ENCODE measurements at places on chromosomes 1 and 21.
A peak's percentile ranks its signal among the peaks of the same experiment; 100 is the strongest.

DNA sequence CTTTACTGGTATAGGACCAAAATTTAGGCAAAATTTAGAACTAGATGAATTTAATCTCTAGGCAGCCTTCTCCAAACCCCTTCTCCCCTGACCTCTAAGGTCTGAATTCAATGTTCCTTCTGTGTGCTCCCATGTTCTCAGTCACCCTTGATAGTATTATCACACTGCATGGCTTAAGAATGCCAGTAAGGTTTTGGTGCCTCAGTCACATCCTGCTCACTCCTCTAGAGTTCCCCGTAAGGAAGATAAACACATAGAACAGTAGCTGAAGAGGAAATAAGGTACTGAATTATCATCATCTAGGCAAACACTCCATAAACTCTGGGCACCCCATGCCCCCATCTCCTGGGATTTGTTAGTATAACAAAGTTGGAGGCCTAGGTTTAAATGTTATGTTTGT lies 18.2 kb downstream of the PRRX1 start:
- DNase-seq: peak; percentile 53

GRCh38 chr1:189500778-189501177 lies 976.9 kb downstream of the BRINP3 start:
- DNase-seq: no peak

- DNase-seq: no peak
Observed at GRCh38 chr1:161885759-161886158, 119.6 kb downstream of the ATF6 start.

DNA sequence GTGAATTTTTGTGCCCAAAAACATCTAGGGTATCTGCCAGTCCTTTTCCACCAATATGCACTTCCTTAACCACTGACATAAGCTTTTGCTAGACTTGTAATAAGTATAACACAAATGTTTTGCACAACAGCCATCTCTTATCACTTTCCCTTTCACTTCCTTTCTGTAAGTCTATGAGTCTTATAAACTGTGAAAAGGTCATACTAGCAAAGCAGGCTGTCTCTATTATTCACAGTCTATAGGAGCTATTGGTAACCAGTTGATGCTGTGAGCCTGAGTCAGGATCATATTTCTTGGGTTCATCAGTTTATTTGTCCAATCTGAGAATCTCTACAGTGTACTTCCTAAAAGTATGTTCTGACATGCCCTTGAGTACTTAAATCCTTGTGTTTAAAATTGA lies 172.6 kb downstream of the CHRM3 start:
- no peak for DNase-seq

DNA sequence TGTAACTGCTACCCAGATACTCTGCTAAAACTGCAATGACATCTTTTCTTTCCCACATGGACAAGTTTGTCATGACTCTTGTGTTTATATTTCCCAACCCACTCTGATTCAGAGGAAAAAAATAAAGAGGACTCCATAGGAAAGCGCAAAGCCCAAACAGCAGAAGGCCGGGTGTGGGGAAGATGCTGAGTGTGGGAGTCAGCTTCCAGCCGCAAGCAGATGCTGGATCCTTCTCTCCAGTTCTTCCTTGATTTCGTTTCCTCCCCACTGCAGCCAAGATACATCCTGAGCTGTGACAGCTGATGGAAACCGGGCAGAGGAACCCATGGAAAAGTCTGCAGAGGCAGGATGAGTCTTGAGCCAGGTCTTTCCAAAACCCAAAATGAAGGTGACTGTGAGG lies 498.2 kb downstream of the PLPP3 start:
- DNase-seq: peak; percentile 79

DNA sequence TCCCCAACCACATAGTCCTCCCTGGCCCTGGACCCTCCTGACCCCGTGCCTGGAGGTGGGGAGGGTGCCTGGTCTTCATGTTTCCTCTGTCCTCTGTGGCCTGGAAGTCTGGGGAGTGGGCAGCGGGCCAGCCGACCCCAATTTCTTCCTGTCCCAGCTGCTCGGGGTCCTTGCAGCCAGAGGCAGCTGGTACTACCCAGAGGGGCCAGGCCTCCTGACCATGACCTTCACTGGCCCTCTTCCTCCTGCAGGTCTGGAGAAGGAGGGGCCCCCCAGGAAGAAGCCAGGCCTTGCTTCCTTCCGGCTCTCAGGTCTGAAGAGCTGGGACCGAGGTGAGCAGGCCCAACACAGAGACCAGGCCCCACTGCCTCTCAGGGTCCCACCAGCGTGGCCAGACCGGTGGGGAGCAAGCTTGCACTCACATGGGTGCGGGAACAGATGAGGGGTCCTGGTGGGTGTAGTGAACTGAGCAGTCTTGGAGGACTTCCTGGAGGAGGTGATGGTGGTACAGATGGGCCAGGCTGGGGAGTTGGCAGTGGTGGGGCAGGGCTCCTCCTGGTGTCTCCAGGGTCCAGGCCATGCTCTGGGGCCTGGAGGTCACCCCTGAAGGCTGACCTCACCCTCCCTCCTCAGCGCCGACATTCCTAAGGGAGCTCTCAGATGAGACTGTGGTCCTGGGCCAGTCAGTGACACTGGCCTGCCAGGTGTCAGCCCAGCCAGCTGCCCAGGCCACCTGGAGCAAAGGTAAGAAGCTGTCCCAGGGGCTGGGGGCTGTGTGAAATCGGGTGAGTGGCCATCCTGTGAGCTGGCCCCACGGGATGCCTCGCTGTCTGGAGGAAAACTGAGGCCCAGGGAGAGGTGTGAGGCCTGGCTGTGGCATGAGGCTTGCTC lies 32.7 kb downstream of the TRIM11 start:
- no peak for DNase-seq

- no peak for DNase-seq
Observed at GRCh38 chr1:100325415-100326324, 26.6 kb upstream of the CDC14A start.

DNA sequence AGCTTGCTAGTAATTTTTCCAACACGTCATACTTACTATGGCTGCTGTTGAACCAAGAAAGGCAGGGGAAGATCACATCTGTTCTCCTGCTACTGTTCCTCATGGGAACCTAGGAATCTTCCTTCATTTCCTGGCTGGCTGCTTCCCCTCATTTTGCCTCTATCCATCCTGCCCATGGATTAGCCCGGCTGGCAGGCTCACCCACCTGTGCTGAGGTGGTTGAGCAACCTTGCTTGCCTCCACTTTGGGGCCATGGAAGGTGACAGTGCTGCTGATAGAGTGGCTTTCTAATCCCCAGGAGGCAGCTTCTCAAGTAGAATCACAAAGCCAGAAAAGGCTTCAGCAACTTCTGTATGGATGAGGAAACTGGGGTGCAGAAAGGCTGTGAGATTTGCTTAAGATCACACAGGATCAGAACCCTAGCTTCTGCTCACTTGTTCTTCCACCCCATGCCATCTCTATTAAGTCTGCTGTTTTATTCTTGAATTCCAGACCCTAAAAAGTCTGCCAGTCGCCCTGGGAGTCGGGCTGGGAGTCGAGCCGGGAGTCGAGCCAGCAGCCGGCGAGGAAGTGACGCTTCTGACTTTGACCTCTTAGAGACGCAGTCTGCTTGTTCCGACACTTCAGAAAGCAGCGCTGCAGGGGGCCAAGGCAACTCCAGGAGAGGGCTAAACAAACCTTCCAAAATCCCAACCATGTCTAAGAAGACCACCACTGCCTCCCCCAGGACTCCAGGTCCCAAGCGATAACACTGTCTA lies 6.2 kb upstream of the BMP8A start:
- DNase-seq: no peak

DNA sequence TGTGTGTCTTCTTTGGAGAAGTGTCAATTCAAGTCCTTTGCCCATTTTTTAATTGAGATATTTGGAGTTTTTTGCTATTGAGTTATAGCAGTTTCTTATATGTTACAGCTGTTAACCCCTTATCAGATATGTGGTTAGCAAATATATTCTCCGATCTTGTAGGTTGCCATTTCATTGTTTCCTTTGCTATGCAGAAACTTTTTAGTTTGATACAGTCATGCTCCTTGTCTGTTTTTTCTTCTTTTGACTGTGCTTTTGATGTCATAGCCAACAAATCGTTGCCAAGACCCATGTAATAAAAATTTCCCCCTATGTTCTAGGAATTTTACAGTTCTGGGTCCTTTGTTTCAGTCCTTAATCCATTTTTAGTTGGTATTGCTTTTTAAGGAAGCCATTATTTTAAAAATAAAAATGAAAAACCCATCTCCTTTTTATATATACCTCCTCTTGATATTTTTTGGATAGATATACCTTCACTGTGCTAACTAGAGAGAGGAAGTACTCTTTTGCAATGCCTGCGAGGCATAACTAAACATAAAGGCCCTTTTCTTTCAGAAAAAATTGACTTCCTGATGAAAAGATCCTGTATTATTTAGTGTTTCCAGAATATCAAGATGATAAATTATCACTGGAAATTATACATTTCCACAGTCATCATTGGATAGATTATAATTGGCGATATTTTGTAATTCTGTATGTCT lies 127.8 kb downstream of the HS2ST1 start:
- DNase-seq: no peak

GRCh38 chr1:151905070-151905442 lies 4.3 kb downstream of the THEM4 start:
- DNase-seq: no peak

DNA sequence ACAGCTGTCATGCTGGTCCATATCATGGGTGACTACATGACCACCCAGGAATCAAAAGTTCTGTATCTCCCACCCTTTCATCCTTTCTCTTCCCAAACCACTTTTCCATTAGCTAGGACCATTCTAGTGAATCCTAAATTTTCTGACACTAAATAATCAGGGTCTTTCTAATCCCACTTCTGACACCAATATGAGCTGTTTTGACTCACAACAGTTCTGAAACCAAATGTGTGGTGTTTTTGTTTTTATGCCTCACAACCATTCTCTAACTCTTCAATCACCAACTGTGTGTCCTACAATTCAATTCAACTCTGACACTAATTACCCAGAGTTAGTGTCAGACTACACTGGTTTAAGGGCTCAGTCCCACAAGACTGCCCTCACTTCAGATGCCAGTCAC lies 63.9 kb downstream of the SMYD2 start:
- DNase-seq: no peak

GRCh38 chr1:114263343-114263742 lies 109.7 kb upstream of the SYT6 start:
- no peak for DNase-seq

GRCh38 chr1:45488666-45489377 lies 2.1 kb downstream of the TESK2 start:
- DNase-seq: no peak

DNA sequence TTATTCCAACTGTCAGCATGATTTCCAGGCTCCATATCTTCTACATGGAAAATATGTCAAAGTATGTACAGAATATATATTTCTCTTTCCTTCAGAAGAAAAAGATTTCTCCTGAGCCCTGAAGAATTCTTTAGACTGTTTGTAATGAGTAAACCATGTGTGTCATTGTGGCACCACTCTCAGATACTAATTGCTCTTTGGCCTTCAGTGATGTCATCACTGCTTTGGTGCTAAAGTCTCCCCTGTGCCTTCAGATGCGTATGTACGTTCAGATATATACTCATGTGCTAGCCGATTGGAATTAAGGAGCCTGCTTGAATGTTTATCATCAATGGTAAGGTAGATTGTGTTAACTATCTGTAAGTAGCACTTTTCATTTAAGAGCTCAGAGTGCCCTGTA lies 20.6 kb upstream of the NBL1 start:
- DNase-seq: peak; percentile 46

GRCh38 chr1:53070621-53071020 lies 8.6 kb downstream of the PODN start:
- no peak for DNase-seq

DNA sequence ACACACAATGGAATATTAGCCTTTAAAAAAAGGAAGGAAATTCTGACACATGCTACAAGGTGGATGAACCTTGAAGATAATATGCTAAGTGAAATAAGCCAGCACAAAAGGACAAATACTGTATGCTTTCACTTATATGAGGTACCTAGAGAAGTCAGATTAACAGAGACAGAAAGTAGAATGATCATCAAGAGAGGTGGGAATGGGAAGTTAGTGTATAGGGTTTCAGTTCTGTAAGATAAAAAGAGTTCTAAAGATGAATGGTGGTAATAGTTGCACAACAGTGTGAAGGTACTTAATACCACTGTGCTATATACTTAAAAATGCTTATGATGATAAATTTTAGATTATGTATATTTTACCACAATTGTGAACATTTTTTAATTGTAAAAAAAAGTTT lies 7.2 kb downstream of the RPAP2 start:
- no peak for DNase-seq

GRCh38 chr1:160662910-160663309 lies 16.1 kb upstream of the SLAMF1 start:
- DNase-seq: no peak

Data from EL (cell line).